Stimulated activated CD8-positive, alpha-beta memory T cell treated with anti-CD3 and anti-CD28 coated beads, Interleukin-4, amount 100 ng/mL, for 1 hour (primary cell): ENCODE measurements at places on chromosomes 3 and 15.

DNA sequence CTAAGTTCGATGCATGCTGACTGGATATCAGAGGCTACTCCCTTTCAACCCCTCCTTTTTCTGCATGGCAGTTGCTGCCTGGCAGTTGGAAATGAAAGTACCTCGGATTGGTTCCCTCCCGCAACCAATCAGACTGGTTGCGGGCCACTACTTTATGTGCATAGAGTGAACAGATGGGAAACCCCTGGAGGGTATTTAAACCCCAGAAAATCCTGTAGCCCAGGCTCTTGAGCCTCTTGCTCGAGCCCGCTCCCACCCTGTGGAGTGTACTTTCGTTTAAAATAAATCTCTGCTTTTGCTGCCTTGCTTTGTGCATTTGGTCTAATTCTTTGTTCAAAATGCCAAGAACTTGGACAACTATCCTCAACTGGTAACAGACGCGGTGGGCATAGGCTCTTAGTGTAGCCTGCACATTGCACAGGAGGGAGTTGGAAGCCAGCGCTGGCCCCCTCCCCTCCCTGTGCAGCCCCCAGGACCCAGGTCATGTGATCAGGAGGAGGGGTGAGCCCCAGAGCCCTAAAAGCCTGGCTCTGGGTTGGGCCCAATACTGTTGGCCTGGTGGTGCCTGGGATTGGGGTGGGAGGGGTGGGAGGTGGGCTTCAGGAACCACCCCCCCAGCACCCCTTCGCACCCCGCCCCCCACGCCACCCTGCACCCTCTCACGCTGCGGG is 26.8 kb downstream of the RHCG start:
- DNase-seq, result no peak

DNA sequence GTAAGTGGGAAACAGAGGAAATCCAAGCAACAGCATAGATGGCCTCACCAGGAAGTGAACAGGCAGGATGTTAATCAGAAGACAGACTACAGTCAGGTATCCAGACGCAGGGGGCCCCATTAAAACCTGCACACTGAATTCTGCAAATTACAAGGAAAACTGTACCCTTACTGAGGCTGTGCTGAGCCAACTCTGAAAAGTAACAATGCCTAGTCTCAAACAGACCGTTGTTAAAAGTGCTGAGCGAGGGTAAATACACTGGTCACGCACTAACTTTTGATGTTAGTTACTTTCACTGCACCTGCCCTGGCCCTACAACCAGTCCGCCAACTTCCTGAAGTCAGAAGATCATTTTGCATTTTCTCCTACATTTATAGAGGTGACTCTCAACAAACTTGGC is 1.0 kb downstream of the TAMM41 start:
- DNase-seq, result no peak

DNA sequence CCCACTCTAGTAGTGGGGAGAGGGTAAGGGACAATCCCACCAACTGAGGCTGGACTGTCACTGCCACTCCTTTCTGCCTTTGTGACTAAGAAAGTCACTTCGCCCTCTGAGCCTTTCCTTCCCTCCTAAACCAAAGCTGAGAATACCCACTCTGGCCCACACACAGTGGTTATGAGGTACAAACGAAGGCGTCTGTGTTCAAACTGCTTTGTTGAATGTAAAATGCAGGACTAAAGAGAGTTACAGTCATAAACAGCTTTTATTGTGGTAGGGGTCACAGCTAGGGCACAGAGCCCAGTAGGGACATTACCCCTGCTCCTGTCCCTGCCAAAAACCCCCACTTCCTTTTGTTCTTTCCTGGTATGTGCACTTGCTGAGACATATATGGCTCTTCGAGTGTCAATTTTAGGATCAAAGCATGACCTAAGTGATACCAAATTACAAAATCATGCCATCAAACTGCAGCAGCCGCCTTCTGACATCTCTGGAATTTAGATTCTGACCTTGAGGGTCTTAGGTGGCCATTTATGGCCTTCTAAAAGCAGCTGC is 45.1 kb downstream of the CTDSPL start:
- no peak for DNase-seq

- no peak for DNase-seq
Measured at GRCh38 chr3:61796088-61796680, 234.8 kb downstream of the PTPRG start.

GRCh38 chr3:113070681-113071113 is 79.9 kb downstream of the GTPBP8 start:
- DNase-seq, result no peak

DNA sequence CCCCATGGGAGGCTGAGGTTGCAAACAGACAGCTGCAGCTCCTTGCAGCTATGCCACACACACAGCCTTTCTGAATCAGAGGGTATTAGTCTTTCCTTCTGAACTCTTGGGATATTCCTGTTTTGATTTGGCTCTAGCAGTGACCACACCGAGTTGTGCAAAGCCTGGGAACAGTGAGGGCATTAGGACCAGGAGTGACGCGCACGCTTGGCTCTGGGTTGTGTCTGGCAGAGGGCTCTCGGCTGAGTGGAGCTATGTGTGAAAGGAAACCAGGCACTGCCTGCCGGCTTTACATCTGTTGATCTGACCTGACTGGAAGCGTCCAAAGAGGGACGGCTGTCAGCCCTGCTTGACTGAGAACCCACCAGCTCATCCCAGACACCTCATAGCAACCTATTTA is at the start of gene GALNT15:
Gene GALNT15, plus strand, starts transcription at position 292 of the 400 bp plus-strand sequence. CDS start 472 bp downstream, outside the sequence.
- DNase-seq, result no peak

GRCh38 chr3:74331711-74332110 is 282.7 kb downstream of the CNTN3 start:
- DNase-seq, result no peak

DNA sequence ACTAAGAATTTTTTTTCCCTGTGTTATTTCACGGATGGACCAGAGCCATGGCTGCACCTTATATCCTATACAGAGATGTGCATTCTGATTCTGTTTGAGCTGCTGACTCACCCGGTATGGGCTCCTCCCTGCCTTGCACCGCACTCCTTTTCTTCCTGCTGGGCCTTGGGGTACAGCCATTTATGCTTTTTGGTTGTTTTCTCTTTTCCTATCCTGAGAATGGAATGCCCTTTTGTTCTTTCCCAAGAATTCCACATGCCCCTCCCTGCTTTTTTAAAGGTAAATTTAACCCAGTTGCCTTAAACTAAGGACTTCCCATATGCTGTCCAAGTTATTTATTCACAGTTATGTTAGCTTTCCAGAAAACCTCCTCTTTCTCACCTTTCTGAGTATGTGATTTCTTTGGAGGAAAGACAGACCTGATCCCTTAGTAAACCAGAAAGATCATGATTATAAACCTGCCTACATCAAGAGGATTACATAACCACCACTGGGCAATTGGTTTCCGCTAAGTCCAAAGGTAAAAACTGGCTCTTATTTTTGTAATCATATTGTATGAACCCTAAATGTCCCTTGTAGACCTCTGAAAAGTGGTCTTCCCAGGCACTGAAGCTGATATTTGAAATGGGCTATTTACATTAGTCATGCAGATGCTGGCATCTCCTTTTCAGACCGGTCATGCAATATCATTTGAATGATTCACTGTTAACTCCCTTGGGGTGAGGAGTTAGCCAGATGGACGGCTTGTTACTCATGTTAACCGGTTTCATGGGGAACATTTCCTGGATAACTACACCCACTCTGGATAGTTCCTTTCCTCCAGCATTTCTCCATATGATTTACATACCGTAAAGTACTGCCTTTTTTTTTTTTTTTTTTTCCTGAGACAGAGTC is 45.5 kb downstream of the TMOD3 start:
- DNase-seq, result no peak

GRCh38 chr3:138398791-138399575 is 35.4 kb upstream of the ESYT3 start:
- no peak for DNase-seq

DNA sequence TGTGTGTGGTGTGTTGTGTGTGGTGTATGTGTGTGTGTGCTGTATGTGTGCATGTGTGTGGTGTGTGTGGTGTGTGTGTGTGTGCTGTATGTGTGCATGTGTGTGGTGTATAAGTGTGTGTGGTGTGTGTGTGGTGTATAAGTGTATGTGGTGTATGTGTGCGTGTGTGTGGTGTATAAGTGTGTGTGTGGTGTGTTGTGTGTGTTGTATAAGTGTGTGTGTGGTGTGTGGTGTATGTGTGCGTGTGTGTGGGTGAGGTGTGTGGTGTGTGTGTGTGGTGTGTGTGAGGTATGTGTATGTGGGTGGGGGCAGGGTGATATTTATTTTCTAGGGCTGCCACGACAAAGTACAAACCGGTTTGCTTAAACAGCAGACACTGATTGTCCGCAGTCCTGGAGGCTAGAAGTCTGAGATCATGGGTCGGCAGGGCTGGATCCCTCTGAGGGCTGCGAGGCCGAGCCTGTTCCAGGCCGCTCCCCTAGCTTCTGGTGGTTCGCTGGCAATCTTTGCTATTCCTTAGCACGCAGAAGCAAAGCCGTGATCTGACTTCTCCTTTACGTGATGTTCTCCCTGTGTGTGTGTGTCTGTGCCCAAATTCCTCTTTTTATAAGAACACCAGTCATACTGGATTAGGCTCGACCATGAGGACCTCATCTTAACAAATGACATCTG is 160.2 kb downstream of the XXYLT1 start:
- no peak for DNase-seq

DNA sequence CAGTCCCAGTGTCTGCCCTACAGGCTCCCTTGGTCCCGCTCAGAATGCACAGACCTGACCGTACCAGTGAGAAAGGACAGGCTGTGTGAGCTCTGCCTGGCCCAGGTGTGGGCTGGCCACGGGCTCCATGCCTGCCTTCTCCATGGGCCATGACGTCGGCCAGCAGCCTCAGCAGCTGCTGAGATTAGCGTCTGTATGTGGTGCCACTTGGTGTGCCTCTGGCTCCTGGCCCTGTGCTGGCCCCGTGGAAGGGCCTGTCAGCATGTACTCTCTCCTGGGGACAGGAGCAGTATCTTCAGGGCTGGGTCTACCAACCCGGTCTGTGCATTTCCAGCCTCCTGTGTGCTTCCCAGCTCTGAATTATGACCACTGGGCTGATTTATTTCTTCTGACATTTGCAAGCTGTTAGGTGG is 25.7 kb downstream of the KLF13 start:
- DNase-seq, result no peak

DNA sequence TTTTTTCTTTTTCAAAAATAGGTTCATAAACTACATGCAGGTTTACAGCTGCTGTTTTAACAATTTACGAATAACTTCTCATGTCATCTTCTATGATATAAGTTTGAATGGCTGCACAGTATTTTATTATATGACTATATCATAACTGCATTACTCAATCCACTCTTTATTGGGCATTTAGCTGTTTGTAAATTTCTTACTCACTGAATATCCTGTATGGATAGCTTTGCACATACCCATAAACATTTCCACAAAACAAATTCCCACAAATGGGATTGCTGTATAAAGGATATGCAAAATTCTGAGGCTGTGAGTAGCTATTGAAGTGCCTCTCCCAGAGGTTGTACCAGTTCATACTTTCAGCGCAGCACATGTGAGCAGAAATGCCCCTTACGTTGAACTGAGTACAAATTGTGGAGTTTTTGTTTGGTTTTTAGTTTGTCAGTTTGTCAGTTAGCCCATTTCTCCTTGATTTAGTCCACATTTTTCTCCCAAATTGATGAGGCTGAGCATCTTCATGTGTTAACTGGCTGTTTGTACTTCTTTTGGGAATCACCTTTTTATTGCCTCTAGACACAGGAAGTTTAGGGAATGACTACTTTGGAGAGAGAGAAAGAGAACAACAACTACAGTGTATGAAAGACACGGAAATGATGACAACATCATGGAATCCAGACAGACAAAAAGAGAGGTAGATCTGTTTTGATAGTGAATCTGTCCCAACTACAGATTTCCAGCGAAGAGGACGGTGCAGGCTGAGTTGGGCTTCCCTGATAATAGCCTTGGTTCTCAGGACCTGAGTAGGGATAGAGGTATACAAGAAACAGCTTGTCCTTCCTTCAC is 24.8 kb downstream of the TTC23 start:
- no peak for DNase-seq

DNA sequence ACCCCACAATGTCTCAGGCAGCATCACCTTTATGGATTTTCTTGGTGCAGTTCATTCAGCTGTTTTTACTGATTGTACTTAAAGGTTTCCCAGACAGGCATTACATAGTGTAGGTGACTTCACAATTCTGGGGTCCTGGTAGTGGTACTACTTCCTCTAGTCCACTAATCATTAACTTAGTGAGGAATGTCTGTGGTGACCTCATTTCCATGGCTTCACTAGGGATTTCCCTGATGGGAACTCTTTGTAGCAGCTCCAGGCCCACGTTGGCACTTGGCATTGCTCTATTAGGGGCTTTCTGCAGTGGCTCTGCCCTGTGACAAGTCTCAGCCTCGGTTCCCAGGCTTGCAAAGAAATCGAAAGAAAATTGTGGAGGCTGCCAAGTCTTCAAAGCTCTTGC is 48.1 kb upstream of the NPAP1 start:
- DNase-seq, result no peak

DNA sequence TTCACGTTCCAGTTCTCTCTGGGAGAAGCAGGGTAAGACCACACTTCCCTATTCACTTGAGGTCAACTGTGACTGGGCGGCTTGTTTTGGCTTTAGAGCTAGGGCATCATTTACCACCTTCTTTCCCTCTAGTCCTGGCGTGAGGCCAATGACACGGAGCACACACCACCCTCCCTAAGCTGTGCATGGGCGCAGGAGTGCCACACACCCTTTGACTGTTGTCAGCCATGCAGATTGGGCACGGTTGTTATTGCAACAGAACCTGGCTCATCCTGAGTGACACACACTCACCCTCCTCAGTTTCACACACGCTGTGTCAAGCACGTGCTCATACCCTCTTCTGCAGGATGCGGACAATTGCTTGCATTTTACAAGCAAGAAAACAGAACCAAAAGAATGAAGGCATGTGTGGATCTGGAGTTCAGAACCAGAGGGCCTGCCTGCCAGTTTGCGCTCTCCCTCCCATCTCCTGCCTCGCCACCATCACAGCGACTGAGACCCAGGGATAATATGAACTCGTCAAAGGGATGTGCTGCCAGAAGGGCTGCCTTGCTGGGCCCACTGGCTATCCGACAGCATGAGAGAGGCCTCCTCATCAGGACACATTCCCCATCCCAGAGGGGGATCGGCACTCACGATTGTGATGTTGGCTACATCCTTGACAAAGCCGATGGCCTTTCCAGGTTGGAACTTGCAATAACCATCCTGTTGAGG is 17.6 kb downstream of the CTSH start:
- DNase-seq, result no peak

DNA sequence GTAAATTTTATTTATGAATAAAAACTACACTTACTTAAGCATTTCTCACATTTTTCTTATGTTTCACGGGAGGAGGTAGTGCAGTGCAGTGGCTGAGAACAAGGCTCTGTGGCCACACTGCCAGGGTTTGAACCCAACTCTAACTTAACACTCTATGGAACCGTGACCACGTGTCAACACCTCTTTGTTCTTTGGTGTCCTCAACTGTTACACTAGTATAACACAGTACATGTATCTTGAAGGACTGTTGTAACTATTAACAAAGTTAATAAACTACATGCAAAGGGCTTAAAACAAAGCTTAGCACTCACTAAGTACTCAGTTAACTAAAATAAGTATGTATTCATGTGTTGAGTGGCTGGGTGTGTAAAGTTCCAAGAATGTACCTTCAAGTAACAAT is 19.5 kb downstream of the CD47 start:
- DNase-seq, result no peak
